Caco-2 (cell line): ENCODE measurements at places on chromosomes 7 and 10. TPM values are rescaled to one million over a fixed set of nuclear protein-coding genes. Genes with fewer than 3 reads are reported as not detected.

DNA sequence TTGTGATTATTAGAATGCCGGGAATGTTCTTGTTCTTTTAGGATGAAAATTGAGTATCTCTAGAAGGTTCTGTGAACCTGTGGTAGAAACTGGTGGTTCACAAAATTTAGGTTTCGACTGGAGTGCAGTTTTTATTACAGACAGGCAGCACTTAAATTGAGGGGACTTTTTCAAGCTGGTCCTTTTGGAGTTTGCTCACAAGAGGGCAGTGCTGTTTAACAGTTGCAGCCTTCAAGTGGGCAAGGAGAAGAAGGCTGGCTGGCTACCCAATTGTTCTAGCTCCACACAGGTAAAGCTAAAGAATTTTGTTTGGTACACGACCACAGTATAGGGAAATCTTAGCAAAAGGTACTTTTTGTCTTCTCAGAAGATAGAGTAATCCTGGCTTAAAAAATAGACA lies 233.6 kb downstream of the SNX13 start:
- DNase-seq, result peak; percentile 63

GRCh38 chr10:102673819-102674511 lies 29.7 kb downstream of the TRIM8 start:
- DNase-seq, result no peak

DNA sequence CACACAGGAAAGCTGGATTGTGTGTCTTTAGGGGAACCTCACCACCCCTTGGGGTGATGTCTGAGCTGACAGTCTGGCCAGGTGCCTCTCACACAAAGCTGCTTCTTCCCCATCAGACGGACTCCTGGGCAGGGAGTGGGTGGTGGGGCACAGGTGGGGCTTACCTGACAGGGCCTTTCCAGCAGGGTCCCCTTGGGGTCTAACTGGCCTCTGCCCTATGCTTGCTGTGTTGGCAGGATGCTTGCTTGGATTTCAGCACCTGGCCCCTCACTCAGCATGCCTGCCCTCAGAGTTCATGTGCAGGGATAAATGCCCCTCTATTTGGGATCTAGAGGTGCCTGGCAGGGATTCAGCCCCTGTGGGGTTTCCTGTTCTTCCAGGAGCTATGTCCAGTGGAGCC lies 496.9 kb upstream of the ZMIZ1 start:
- no peak for DNase-seq

DNA sequence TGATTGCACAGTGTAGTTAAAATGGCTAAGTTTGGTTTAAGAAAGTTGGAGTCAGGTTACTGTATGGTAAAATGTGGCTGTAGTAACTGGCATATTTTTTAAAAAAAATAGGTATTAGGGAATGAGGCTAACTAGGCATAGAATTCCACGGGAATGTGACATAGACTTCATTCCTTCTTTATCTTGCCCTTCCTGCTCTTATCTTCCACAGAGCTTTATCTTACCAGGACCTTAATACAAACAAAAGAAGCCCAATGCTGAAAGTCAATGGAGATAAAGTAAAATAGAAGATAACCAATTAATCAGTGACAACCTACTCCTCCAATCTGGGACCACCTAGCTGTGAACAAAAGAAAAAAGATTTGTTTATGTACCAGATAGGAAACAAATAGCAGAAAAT lies 58.1 kb downstream of the TET1 start:
- peak; percentile 60 for DNase-seq

GRCh38 chr10:68079434-68079833 lies 4.4 kb upstream of the HERC4 start:
- DNase-seq, result no peak

DNA sequence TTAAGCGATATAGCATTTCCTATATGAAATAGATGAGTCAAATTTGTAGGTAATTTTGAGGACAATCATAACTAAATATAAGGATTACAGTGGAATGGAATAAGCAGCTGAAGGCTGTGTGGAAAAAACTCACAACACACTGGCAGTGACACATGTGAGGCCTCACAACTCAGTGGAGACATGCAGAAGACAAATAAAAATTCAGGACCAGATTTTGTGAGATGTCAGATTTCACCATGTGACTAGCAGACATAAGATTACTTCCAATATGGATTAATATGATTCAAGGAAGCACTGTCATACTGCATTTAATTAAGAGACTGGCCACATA lies 17.6 kb downstream of the ERLIN1 start:
- DNase-seq, result no peak

- DNase-seq, result no peak
Observed at GRCh38 chr7:13032084-13032483, 344.7 kb downstream of the ARL4A start.

GRCh38 chr10:97494151-97494550 lies 4.1 kb downstream of the MMS19 start:
- DNase-seq, result no peak

- DNase-seq, result peak; percentile 72
Observed at GRCh38 chr10:15585303-15585715, 134.4 kb downstream of the ITGA8 start.

DNA sequence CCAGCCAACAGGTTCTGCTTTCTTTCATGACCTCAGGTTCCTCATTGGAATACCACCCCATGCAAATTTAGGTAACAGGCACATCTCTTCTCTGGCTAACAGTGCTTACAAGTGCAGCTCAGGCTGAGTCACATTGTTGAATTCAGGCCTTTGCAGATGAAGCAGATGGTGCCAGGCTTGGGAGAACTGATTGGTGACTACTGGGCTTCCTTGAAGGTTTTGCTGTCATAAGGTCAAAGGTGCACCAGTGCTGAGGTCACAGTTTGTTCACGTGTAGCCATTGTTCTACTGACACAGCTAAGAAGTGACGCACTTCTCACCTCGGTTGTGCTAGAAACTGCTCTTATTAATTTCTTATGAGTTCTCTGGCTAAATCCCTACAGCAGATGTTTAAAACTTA lies 128.6 kb upstream of the BMPER start:
- no peak for DNase-seq

DNA sequence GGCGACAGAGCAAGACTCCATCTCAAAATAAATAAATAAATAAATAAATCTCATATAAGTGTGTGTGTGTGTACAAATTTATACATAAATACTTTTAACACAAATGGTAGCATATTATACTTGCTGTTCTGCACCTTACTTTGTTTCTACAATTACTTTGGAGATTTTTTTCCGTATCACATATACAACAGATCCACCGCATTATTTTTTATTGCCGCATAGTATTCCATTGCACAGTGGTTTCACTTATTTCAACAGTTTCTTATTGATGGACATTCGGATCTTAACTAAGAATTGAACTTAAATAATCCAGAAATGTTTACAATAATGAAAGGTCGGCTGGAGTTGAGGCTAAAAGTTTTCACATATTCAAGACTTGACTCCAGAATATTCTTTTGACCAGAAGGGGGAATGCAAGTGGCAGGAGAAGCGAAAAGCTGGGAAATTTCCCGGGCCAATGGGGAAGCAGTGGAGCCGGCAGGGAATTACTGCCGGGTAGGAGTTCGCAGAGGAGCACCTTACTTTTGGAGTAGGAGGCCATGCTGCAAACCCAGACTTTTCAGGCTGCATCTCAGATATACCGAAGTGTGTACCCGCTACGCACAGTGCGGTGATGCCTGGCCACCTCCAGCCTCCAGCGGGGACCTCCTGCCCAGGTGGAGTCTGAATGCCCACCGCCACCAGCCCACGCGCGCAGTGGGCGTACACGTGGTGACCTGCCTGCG lies 415 bp upstream of the CNNM1 start:
- DNase-seq, result no peak

GRCh38 chr10:49382226-49382625 lies 13.7 kb downstream of the DRGX start:
- no peak for DNase-seq

- DNase-seq, result no peak
Observed at GRCh38 chr10:124221356-124222317, 128.2 kb upstream of the CHST15 start.

GRCh38 chr7:157684157-157684908 lies 347.5 kb downstream of the DNAJB6 start:
- DNase-seq, result no peak

DNA sequence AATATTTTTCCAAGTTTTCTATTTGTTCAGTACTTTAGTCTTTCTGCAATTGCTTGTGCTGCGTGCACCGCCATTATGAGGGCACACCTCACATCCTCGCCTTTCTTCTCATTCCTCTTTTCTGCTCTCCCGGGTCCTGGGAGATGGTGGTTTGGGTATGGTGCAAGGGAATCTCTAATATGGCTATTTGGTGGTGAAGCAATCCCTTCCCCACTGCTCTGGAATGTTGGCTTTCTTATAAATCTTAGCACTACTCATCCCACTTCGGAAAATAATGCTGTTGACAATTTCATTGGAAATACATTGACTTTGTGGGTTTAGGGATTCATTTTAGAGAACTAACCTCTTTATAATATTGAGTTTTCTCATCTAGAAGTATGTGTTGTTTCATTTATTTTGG lies 1.9 kb upstream of the GCK start:
- DNase-seq, result no peak

DNA sequence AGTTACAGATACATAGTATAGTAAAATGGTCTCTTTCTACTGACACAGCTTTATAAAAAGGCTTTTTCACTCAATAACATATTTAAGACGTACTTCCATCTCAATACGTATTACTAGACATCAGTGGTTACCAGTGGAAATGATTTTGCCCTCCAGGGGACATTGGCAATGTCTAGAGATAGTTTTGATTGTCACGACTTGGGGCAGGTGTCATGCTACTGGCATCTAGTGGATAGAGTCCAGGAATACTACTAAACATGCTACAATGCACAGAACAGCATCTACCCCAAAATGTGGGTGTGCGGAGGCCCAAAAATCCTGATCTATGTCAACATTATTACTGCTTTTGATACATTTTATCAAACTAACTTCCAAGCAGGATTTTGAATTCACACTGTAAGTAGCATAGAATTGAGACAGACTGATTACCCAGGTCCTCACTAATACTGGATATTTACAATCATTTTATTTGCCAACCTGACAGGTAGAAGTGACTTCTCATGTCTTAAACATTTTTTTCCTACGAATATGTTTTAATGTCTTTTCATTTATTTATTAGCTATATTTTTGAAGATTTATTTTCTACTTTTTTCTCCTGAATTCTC lies 53.8 kb downstream of the HGF start:
- DNase-seq, result peak; percentile 27

DNA sequence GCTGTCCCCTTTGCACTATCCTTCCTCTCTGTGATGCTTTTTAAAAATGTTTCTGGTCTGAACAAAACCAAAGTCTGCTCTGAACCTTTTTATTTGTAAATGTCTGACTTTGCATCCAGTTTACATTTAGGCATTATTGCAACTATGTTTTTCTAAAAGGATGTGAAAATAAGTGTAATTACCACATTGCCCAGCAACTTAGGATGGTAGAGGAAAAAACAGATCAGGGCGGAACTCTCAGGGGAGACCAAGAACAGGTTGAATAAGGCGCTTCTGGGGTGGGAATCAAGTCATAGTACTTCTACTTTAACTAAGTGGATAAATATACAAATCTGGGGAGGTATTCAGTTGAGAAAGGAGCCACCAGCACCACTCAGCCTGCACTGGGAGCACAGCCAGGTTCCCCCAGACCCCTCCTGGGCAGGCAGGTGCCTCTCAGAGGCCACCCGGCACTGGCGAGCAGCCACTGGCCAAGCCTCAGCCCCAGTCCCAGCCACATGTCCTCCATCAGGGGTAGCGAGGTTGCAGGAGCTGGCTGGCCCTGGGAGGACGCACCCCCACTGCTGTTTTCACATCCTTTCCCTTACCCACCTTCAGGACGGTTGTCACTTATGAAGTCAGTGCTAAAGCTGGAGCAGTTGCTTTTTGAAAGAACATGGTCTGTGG lies 11.4 kb upstream of the CSGALNACT2 start:
- DNase-seq, result no peak

- DNase-seq, result no peak
Observed at GRCh38 chr7:125399408-125399807, 469.8 kb upstream of the POT1 start.

- DNase-seq, result no peak
Observed at GRCh38 chr10:86674912-86675311, 6.6 kb downstream of the LDB3 start.

Gene PTN
- total RNA-seq, result 4.3 and 9.2 TPM in 2 replicates

Gene FGFBP3
- 3.3 and 3.6 TPM in 2 replicates for total RNA-seq

Gene FGFR2
- total RNA-seq, result 266 and 286 TPM in 2 replicates

Gene PPP1R17
- total RNA-seq, result not detected in 2 replicates

Gene MSMB
- 0.84 and 4.0 TPM in 2 replicates for total RNA-seq

Gene PITX3
- total RNA-seq, result not detected in 2 replicates

Gene DDC
- 75.9 and 87.0 TPM in 2 replicates for total RNA-seq

Gene FRAT2
- 16.6 and 18.8 TPM in 2 replicates for total RNA-seq

Gene IFIT2
- total RNA-seq, result 0.43 and 0.56 TPM in 2 replicates
